Left colon (tissue), 2 donors: ENCODE measurements at places on chromosomes 3 and 15. TPM values are rescaled to one million over a fixed set of nuclear protein-coding genes. Genes with fewer than 3 reads are reported as not detected.

- DNase-seq: no peak
These were observed 35.0 kb upstream of the CFAP161 start for GRCh38 chr15:81098861-81099651.

UBP1 gene
- total RNA-seq: 66.8 TPM

GRCh38 chr15:100221471-100222348 is 120.1 kb downstream of the ADAMTS17 start:
- no peak for DNase-seq

GRCh38 chr3:124676236-124676635 is 54.0 kb upstream of the UMPS start:
- no peak for DNase-seq

GRCh38 chr3:108461661-108462111 is 48.7 kb downstream of the MYH15 start:
- no peak for DNase-seq

DNA sequence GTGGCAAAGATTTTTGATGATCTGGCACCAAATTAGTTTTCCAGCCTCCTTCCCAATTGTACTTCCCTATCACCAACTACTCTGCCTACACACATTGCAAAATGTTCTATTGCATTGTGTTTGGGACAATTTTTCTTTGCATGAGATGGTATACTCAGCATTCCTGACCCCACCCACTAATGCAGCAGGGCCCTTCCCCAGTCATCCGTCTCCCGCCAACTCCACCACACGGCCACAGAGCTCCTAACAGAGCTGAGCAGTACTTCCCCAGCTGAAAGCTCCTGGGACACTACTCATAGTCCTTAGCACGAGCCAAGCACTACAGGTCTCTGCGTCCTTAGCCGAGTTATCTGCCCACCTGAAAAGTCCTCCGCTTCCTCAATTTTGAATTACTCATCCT is 34.2 kb downstream of the TXNRD3 start:
- DNase-seq: no peak
